CD4-positive, alpha-beta memory T cell (primary cell): ENCODE measurements at places on chromosomes 6 and 20. TPM values are rescaled to one million over a fixed set of nuclear protein-coding genes. Genes with fewer than 3 reads are reported as not detected.

- H3K4me3 ChIP-seq: no peak overlapping the region
- no peak overlapping the region for H3K27ac ChIP-seq
- H3K27me3 ChIP-seq: no peaks in the 10 kb centered on the region
- no peak for DNase-seq
- H3K36me3 ChIP-seq: no peaks in the 10 kb centered on the region
- H3K4me1 ChIP-seq: peaks cover 8% of the 10 kb centered on the region
Measured at GRCh38 chr6:166514196-166514595, 72.3 kb downstream of the RAMACL start.

DNA sequence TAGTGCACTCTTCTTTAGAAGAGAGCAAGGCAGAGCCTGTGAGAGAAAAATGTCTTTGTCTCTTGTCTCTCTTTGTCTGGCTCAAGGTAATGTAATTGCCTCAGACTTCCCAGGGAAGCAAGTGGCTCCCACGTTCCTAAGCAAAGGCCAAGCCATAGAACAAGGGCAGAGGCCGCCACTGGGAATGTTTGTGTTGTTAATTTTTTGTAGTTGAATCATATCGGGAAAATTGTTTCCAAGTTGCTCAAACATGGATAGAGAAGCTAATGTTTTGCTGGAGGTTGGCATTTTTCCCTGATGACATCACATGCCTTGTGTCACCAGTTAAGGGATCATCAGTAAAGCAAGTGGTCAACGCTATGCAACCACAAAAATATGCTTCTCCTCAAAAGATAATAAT lies 211.5 kb upstream of the FOXA2 start:
- H3K4me1 ChIP-seq: no peaks in the 10 kb centered on the region
- no peaks in the 10 kb centered on the region for H3K27me3 ChIP-seq
- no peak overlapping the region for H3K27ac ChIP-seq
- no peaks in the 10 kb centered on the region for H3K36me3 ChIP-seq
- no peak overlapping the region for H3K4me3 ChIP-seq

GRCh38 chr20:9093218-9093957 lies 24.5 kb downstream of the PLCB4 start:
- no peak overlapping the region for H3K27ac ChIP-seq
- no peaks in the 10 kb centered on the region for H3K36me3 ChIP-seq
- H3K4me3 ChIP-seq: no peak overlapping the region
- no peaks in the 10 kb centered on the region for H3K4me1 ChIP-seq
- DNase-seq: no peak
- no peaks in the 10 kb centered on the region for H3K27me3 ChIP-seq

Gene DSN1
- 14.3 TPM for total RNA-seq

DNA sequence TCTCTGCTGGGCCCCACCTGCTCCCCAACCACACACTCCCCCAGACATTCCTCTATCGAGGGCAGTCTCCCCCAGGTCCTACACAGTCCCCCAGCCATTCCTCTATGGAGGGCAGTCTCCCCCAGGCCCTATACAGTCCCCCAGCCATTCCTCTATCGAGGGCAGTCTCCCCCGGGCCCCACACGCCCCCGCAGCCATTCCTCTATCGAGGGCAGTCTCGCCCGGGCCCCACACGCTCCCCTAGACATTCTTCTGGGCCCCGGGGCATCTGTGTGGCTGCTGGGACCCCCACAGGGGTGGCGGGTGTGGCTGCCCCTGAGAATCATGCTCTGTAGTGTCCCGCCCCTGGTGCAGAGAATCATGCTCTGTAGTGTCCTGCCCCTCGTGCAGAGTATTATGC lies 43.6 kb upstream of the BHLHE23 start:
- H3K36me3 ChIP-seq: no peaks in the 10 kb centered on the region
- no peaks in the 10 kb centered on the region for H3K27me3 ChIP-seq
- H3K4me1 ChIP-seq: no peaks in the 10 kb centered on the region

DNA sequence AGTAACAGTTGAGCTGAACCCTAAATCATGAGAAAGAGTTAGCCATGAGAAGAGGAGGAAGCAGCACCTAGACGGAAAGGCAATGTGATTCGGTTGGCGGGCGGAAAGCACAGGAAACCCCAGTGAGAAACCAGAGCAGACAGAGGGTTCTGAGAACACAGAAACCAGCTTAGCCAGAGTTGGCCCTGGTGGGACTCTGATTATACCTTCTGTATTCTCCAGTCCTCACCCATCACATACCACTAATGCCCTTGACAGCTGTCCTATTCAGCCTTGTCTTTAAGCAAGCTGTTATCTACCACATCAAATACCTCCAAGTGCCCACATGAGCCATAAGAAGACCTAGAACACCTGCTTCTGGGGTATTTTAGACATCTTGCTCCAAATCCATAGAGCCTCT lies 58.9 kb upstream of the LRRC1 start:
- H3K27ac ChIP-seq: no peak overlapping the region
- H3K27me3 ChIP-seq: no peaks in the 10 kb centered on the region
- H3K4me3 ChIP-seq: no peak overlapping the region
- DNase-seq: no peak
- H3K36me3 ChIP-seq: no peaks in the 10 kb centered on the region

- DNase-seq: no peak
- H3K36me3 ChIP-seq: no peaks in the 10 kb centered on the region
- H3K27me3 ChIP-seq: no peaks in the 10 kb centered on the region
- H3K4me1 ChIP-seq: no peaks in the 10 kb centered on the region
- no peak overlapping the region for H3K27ac ChIP-seq
Measured at GRCh38 chr20:50417023-50417329, 93.2 kb upstream of the PTPN1 start.

Gene LAMA2
- 0.44 TPM for total RNA-seq
